ENCODE measurements at places on chromosomes 11 and 22.

DNA sequence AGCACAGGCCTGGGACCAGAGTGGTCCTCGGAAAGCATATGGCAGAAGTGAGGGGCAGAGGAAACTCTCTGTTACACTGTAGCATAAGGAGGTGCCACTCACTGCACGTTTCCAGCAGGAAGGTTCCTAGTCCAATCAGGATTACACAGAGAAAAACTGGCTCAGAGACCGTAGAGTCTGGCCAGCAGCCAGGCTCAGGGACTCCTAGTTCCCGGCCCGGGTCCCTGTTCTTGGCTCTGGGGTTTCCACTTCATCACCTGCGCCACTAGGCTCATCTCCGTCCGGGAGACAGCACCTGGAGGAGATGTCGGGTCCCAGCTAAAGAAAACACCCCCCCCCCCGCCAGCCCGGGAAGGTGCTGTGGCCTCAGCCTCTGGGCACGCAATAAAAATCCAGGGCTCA lies 1.1 kb downstream of the TTLL12 start:
- DNase-seq: no peak

DNA sequence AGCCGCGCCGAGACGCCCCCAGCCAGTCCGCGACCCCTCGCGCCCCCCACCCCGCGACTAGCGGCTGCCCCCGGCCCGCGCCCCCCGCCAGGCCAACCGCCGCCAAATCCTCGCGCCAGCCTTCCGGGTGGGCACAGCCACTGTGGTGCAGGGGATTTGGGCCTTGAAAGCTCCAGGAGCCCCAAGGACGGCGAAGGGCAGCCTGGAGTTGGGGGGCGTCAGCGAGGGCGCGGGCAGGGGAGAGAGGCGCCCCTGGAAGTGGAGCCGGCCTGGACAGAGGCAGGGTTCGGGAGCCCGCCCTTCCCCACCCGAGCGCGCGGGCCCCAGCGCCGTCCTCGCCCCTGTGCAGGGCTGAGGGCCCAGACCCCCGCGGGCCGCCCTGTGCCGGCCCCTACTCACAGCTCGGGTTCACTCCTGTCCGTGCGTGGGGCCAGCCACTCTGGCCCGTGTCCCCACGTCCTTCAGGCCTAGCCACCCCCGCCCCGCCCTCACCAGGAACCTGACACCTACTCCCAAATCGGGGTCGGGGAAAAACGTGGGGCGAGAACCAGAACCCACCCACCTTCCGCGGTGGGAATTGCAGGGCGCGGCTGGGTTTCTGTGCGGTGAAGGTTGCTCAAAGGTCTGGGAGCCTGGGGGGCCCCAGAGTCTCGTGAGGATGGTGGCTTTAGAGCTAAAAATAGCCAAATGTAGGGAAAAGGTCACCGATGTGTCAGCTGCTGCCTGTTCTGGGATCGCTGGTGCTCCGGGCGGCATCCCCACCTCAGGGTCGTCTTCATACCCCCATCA lies at the start of gene CPT1B:
CPT1B (minus strand) TSS at position 441 of the 789 bp plus-strand sequence. CDS start 512 bp downstream, outside the sequence.
- no peak for DNase-seq

DNA sequence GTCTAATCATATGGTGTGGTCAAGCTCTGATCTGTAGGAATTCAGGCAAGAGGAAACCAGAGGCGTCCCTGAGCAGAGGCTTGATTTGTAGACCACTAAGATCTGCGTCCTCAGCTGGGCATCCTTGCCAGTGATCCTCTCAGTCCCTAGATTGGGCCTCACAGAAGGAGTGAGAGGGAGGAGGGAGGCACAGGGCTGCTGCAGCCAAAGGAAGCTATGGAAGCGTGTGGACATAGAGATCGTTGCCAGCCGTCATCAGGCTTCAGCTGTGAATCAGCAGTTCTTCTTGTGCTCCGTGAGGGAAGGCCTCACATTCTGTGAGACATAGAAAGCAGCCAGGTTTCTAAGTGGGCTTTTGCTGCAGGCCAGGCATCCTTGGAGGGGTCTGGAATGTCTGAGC lies 254.6 kb upstream of the KIRREL3 start:
- no peak for DNase-seq

DNA sequence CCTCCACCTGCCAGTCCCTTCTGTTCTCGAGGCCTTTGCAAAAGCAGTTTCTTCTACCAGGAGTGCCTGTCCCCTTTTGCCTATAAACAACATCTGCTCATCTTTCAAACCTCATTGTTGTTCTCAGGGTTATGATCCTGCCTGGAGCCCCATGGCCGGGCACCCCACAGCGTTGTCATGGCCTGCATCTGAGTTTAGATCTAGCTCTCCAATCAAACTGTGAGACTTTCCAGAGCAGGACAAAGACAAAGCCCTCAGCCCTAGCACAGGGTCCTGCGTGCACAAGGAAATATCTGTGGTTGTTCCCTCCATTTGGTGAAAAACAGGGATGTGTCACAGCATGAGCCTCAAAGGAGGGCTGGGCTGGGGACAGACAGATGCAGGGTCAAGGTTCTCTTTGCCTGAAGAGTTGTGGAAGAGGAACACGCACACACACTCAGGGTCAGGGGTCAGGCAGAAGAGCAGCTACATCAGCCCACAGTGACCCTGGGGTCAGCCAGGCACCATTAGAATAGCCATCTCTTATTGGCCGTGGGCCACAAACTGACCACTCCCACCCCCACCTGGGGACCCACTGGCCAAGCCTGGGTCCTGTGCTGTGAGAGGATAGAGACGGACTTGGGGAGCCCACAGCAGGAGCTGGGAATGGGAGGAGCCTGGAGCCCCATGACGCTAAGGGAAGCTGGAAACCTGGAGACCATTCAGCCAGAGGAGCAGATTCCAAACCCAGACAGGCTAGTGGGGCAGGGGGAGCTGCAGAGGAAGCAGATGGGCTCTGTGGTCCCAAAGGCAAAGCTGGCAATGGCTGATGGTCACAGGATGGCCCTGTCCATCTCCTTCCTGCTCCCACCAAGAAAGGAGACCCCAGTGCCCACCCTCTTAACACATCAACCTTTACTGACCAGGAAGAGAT lies 99.4 kb downstream of the PDE2A start:
- no peak for DNase-seq

- peak; percentile 9 for DNase-seq
These were observed 637.5 kb upstream of the FAT3 start for GRCh38 chr11:91587131-91587530.

GRCh38 chr11:65468874-65469333 lies 29.9 kb upstream of the MALAT1 start:
- DNase-seq: peak; percentile 46

Data from NCI-H226 (cell line).